Stimulated activated CD4-positive, alpha-beta T cell treated with anti-CD3 and anti-CD28 coated beads, TNF-alpha, amount 100 ng/mL, for 24 hours (primary cell): ENCODE measurements at places on chromosomes 16 and 17.

- no peak for DNase-seq
Observed at GRCh38 chr16:11087691-11088073, 143.3 kb downstream of the CLEC16A start.

GRCh38 chr17:18195246-18195645 lies 11.6 kb downstream of the ALKBH5 start:
- DNase-seq: no peak

DNA sequence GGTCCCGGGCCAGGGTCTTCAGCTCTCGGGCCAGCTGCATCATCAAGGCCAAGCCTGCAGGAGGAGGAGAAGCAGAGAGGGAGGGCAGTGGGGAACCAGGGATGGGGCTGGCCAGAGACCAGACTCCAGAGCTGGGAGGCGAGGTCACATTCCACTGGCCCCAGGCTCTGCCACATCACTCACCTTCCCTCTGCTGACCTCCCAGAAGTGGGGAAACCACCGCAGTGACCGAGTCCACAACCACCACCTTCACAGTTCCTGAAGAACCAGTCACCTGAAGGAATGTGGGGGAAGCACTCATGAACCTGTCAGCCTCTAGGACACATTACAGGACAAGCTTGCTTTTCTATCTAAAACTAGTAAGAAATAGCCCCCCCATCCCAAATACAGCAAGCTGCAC lies 16.4 kb downstream of the RAD51D start:
- DNase-seq: no peak

DNA sequence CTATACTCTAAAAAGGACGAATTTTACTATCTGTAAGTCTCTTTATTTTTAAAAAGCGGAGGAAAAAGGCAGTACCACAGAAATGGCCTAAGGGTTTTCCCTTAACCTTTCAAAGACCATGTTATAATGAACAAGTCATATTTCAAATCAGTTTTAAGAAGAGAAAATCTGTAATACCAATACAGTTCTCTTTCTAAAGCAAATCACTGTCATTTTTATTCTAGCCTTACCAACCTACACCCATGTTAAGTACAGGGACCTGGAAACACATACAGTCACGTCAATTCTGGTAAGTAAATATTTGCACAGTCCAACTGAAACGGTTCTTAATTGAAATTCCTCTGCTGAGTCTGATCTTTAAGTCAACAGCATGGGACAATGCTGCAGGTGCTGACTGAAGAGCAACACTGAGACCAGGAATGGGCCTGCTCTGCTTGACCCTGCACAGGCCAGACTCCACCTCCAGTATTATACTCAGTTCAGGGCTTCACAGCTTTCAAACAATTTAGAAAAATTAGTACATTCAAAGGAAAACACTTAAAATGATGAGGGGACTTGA lies 20.2 kb downstream of the MBTPS1 start:
- no peak for DNase-seq

- DNase-seq: no peak
Observed at GRCh38 chr17:76543826-76544545, 4.1 kb downstream of the PRCD start.

DNA sequence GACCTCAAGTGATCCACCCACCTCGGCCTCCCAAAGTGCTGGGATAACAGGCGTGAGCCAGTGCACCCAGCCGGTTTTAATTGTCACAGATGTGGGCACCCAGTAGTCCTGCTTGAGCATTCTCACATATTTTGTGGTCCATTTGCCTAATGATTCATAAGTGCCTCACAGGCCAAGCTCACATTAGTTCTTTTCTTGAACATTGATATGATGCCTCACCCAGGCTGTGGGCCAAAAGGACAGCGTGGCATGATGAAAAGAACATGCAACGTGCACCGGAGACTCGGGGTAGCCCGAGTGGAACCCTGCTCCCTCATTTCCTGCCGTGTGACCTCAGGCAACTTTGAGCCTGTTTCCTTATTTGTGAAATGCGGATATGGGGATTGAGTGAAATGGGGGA lies 181.9 kb downstream of the SNX29 start:
- no peak for DNase-seq

GRCh38 chr17:78672005-78672404 lies 94.8 kb upstream of the DNAH17 start:
- no peak for DNase-seq

DNA sequence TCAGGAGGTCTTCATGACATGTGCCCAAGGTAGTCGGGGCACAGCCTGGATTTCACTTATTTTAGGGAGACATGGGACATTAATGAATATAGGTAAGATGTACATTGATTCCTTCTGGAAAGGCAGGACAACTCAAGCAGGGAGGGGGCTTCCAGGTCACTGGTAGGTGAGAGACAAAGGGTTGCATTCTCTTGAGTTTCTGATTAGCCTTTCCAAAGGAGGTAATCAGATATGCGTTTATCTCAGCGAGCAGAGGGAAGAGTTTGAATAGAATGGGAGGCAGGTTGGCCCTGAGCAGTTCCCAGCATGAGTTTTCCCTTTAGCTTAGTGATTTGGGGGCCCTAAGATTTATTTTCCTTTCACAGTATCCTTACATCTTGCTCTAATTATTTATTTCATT lies 443.8 kb upstream of the EEF2KMT start:
- DNase-seq: no peak

GRCh38 chr16:85078226-85078625 lies 34.0 kb downstream of the CIBAR2 start:
- no peak for DNase-seq

DNA sequence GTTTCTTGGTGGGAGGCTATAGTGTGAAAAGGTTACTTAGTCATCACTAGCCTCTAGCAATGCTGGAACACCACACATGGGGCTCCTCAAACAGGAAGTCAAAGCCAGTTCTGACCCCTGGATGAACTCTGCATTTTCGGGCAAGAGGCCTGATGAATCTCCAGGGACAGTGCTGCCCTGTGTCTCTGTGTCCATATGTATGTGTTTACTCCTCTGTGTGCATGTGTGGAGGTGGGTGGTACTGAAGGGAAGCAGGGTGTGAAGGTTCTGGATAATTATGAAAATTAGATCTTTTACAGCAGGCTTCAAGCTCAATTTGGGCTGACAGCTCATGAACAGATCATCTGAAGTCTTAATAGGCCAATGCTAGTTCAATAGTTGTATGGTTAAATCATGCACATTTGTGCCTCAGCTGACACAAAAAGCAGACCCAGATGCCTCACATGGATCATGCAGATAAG lies 133.6 kb downstream of the SNX11 start:
- DNase-seq: no peak

DNA sequence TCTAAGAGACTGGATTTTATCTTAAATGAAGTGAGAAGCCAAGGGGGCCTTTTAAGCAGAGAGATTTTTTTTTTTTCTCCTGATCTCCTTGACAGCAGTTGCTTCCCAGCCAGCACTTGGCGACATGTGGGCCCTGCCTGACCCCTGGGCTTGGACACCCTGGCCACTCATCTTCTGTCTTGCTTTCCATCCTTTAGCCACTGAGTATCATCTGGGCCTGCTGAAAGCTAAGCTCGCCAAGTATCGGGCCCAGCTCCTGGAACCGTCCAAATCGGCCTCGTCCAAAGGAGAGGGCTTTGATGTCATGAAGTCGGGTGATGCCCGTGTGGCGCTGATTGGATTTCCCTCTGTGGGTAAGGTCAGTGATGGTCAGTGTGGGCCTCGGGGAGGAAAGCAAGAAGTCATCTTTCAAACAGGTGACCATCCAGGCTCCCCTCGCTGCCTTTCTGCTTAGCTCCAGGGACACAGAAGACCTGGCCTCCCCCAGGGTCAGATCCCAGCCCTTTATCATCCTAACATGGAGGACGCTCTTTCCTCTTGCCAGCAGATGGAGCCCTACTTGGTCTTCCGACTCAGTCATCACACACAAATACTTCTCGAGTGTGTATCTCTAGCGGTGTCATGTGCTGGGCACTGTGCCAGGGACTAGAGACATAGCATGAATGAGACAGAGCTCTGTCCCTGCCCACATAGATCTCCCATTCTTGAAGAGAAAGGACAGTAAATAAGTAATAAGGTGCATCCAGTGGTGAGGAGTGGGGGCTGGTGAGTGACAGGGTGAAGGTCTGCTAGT lies 6.1 kb downstream of the DRG2 start:
- no peak for DNase-seq

GRCh38 chr17:41635121-41636097 lies 11.0 kb upstream of the KRT17 start:
- DNase-seq: no peak

GRCh38 chr16:89004209-89004831 lies 27.3 kb upstream of the CBFA2T3 start:
- DNase-seq: no peak

GRCh38 chr17:9432134-9432885 lies 143.3 kb downstream of the STX8 start:
- no peak for DNase-seq

DNA sequence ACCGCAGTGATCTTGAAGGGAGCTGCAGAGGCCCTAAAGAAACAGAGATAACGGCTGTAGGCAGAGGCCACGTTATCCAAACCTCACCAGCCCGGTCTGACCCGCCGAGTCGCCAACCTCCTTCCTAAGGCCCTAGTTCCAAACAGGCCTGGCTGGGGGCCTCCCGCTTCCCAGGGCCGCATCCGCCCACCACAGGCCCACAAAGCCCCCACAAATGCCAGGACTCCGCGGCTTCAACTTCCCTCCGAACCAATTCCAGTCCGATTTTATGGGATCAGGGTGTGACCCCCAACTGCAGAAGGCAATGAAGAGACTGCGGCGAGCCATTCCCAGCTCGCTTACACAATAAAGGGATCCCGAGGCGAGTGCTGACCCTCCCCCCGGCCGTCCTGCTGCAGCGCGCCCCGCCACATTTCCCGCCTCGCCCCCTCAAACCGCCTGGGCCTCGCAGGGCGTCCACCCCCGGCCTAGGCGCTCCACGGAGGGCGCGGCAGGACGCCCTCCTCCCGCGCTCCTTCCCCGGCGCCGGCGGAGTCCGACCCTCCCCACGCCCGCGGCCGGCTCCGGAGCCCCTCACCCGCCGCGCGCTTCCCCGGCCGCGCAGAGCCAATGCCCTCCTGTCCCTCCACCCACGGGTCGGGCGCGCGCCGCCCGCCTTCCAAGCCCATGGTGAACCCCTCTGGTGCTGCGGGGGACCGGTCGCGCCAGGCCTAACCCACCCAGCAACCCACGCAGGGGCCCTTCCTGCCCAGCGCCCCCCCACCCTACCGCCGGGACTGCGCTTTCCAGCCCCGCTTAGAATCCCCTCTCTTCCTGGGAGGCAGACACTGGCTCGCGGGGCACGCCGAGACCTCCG lies 926 bp downstream of the MYH10 start:
- DNase-seq: no peak

- DNase-seq: no peak
Observed at GRCh38 chr17:76414334-76415295, 30.2 kb downstream of the SPHK1 start.

DNA sequence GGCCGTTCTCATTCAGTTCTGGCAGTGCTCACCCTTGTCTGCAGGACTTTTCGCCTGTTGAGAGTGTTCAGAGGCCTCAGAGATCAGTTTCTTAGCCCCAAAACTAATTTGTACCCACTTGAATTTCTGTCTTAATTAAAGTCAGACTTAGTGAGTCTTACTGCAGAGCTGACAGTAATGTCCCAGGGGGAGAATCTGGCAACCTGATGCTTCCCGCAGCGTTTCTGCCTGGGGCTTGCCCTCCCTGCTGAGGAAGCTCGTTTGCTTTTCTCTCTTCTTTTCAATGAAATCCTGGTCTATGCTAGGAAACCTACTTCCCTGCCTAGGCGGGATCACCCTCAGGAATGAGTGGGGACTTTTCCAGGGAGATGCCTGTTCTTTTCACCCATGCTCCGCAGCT lies 25.3 kb downstream of the DBNDD1 start:
- no peak for DNase-seq

DNA sequence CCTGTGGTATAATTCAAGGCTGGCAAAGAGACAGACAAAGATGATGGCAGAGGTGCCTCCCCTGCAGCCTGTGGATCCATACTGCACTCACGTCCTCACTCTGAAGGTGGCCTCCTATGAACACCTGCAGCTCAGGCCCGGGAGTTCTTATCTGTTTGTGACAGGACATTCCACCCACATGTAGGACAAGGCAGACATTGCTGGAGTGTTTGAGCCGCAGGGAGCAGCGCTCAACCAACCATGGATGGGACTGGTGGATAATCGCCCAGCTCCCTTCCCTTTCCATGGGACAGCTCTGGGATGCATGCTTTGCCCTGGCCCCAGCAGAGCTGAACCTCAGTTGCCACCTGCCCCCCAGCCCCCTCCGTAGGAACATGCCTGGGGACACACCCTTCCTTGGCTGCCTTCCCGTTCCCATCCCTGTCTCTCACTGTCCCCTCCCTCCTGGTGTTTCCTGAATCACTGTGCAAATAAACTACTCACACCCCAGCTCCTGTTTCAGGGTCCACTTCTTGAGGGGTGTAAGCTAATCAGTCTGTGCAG lies 22.2 kb downstream of the ITPRIPL2 start:
- no peak for DNase-seq

DNA sequence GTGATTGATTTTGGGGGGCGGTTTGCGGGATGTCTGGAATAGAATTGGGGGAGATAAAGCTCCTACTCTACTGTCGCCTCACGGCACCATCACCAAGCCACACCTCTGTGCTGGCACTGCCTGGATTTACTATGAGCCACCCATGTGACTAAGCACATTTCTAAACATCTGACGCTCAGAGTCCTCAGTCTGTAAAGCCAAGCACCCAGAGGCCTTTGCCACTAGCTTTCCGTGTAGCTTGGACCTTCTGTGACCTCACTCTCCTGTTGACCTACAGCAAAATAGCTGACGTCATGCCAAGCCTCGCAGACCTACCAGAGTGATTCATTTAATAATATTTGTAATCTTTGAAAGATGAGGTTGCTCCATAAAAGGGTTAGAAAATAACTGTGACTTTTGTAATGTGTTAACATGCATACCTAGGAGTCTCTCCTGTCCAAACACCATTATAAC lies 38.5 kb upstream of the MYOCD start:
- no peak for DNase-seq

- DNase-seq: no peak
Observed at GRCh38 chr17:16945663-16946218, 26.2 kb downstream of the TNFRSF13B start.

- DNase-seq: no peak
Observed at GRCh38 chr17:66730461-66730923, 104.4 kb upstream of the CACNG5 start.

DNA sequence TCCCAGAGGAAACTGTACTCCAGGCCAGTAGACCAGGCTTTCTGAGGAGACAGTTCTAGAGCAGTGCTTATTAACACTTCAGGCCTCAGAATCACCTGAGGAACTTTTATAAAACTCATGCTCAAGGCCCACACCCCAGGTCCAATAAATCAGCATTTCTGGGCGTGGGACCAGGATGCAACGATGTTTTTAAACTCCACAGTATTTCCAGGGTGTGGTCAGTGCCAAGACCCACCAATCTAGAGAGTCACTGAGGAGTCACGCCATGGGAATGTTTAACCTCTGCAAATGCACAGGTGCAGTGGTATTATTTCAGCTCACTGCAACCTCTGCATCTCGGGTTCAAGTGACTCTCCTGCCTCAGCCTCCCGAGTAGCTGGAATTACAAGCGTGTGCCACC lies 3.9 kb upstream of the TRPV1 start:
- DNase-seq: no peak
